ENCODE measurements at places on chromosomes 16 and 17. TPM values are rescaled to one million over a fixed set of nuclear protein-coding genes. Genes with fewer than 3 reads are reported as not detected.

- DNase-seq = no peak
These were observed 71.8 kb upstream of the METRNL start for GRCh38 chr17:83007504-83008185.

AXIN1 gene
- 15.1 TPM for polyA plus RNA-seq

DNA sequence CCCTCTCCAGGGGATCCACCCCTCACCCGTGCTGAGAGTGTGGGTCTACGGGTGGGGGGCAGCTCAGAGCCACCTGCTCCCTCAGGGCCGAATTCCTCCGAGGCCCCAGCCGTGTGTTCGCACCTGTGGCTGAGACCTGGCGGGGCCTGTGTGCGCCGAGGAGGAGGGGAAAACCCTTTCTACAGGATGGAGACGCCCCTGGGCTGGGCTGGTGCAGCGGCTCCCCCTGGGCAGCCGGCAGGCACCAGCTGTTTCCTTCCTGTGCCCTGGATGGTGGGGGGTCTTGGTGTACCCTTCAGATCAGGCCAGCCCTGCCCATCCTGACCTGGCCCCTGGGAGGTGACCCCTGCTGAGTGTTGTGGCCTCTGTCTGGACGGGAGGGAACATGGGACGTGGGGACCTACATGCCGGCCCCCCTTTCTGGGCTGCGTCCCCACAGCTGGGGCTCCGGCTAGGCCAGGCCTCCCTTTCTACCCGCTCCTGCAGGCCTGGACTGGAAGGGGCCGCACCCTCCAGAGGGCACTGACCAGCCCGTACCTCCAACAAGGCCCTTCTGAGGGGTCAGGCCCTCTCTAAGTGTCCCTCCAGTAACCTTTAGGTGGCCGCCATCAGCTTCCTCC, 28.3 kb upstream of the PABPN1L start:
- DNase-seq = no peak

PRSS36 gene
- polyA plus RNA-seq = 0.72 TPM

DNA sequence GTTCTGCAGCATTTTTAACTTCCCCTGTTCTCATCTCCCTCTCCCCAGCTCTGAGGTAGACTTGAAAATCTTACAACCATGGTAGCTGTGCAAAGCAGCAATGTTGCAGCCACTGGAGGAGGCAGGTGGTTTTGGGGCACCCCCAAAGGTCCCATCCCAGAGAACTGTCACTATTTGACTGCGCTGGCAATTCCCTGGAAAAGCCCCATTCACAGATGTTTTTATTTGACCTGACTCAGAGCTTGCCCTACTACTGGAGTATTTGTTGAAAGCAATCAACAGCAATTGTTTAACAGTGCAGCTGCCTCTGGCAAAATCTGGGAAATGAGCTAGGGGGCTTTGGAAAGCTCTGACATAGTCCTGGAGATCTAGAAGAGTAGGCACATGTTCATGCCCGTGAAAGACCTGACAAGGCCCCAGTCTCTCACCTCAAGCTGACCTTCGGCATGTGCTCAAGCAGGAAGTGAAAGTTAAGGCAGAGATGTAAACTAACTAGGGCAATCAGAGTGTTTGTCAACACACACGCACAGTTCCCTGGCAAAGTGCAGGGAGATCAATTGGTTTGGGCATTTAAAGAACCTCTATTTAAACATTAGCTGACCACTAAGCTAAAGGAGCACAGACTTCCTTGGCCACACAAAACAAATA, 19.7 kb upstream of the PIK3R5 start:
- no peak for DNase-seq

DNA sequence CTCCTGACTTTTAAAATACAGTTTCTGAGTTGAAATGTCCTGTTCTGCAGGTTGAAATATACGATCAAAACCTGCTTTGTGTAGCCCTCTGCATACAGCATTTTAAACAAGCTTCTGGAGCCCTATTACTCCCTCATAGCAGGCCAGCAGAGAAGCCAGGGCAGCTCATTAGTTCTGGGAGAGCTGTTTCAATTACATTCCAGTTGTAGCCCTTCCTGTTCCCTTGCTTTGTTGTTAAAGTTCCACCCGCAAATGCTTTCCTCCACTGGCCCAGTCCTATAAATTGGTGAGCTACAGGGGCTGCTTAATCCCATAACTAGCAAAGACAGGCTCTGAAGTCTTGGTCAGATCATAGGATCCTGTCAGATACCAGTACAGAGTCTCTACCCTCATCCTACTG, 162.5 kb downstream of the SLC39A11 start:
- no peak for DNase-seq

- no peak for DNase-seq
These were observed 149.2 kb downstream of the MAF start for GRCh38 chr16:79451196-79451816.

DNA sequence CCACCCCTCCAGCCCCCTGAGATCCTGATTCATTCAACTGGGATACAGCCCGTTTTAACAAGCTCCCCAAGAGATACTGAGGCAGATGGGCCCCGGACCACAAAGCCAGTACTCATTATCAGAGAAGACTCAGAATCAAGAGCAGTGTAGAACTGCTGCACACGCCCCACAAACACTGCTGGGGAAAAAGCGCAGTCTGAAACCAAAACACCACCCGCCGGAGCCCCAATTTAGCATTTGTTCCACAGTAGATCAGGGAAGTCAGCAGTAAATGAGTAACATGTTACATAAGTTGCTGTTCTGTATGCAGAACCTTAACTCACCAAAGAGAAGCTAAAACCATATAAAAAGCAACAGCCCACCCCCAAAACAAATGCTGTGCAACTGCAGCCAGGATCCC, 123.6 kb downstream of the CDYL2 start:
- DNase-seq = no peak

DNA sequence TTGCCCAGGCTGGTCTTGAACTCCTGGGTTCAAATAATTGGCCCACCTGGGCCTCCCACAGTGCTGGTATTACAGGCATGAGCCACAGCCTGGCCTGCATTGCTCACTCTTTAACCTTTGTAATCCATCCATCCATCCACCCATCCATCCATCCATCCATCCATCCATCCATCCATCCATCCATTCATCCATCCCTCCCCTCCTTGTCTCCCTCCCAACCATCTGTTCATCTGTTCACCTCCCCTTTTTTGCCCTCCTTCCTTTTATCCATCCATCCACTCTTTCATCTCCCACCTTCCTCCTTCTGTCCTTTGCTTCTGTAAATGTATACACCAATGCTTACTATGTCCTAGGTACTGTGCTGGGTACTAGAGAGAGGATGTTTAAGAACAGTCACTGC, 65.5 kb downstream of the CDK5R1 start:
- no peak for DNase-seq

DNA sequence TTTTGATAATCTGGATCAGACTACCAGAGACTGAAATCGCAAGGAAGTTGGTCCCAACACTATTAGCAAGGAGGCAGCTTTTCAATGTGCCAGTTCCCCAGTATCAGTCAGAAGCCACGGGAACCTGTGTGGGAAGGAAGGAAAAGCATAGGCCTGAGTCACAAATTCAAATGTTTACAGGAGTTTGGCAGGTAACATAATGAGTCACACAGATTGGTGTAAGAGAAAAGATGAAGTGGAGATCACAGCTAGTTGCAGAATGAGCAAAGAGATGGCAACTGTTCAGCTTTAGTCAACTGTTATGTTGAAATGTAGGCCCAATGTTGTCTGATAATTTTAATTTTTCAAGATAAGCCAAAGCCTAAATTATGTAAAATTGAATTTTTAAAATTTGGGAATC, 28.1 kb upstream of the ITGA2B start:
- peak; percentile 97 for DNase-seq

- no peak for DNase-seq
These were observed 46.7 kb upstream of the ZC3H18 start for GRCh38 chr16:88523309-88524161.

GRCh38 chr17:58753026-58753425, 2.6 kb upstream of the PPM1E start:
- DNase-seq = no peak

DNA sequence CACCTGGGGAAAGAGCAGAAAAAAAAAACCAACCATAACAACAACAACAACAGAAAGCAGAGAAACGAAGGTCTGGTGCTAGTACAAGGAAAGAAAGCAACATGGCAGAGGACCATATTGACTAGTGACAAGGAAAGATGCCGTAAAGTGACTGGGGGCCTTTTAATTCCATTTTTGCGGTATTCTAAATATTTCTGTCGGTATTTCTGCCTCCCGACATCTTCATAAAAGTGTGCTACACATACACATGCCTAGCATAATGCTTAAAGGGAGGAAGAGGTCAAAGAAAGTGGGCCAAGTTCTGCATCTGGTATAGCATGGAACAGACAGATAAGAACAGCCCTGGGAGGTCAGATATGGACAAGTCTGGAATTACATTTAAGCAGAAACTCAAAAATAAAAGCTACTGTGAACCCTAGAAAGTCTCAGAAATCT, 19.5 kb upstream of the RNF43 start:
- no peak for DNase-seq

- DNase-seq = no peak
These were observed 180.6 kb downstream of the PCTP start for GRCh38 chr17:55931446-55931845.

DNA sequence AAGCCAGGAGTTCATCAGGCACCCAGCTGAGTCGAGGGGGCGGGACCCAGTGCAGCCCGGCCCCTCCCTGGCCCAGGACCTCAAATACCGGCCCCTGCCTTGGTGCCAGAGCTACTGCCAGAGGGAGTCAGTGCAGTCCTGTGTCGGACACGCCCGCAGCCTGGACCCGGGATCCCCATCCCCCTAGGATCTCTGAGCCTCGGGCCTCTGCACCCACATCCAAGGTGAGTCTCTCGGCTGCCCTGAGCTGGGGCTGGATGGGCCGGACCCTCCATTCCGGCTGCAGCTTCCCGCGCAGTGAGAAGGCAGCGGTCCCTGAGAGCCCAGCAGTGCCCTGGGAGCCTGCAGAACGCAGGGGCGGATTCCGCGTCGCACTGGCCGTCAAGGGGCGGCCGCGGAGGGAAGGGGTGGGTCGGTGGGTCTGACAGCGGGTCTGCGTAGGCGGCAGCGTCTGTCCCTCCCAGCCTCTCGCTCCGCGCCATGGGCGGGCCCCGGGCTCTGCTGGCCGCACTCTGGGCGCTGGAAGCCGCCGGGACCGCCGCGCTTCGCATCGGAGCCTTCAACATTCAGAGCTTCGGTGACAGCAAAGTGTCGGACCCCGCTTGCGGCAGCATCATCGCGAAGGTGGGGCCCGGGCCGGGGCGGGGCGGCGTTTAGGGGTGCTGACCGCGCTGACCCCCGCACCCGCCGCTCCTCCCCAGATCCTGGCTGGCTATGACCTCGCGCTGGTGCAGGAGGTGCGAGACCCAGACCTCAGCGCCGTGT, at the start of gene DNASE1L2:
DNASE1L2 (plus strand) TSS at position 108 of the 765 bp plus-strand sequence; CDS start at position 481, 373 bp downstream.
- no peak for DNase-seq

GRCh38 chr17:49223517-49224197, 6.9 kb downstream of the PHOSPHO1 start:
- peak; percentile 10 for DNase-seq

DNA sequence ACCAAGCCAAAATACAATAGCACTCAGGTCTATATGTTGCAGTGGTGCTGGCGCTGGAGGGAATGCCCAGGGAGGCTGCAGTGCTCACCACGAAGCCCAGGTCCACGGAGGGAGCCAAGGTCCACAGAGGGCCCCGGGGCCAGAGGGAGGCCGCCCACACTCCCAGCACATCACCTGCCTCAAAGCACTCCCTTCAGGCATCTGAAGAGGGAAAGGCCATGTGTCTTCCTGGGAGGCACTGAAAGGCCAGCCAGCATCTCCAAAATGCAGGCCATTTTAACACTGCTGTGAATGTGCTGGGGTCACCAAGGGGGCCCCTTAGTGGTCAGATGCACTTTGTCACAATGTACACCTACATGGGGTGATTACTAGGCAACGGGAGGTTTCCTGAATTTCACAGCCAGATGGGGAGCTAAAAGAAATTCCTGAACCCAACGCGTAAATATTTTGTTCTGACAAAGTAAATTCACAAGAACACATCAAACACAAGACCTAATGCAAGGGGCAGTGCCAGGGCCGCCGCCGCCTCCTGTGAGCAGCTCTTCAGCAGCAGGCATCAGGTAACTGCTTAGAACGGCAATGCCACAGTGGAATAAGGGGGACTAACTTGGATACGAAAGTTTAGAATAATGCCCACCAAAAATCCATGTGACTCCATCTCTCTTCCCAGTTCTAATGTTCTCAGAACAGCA, 42.8 kb downstream of the USP22 start:
- DNase-seq = no peak

DNA sequence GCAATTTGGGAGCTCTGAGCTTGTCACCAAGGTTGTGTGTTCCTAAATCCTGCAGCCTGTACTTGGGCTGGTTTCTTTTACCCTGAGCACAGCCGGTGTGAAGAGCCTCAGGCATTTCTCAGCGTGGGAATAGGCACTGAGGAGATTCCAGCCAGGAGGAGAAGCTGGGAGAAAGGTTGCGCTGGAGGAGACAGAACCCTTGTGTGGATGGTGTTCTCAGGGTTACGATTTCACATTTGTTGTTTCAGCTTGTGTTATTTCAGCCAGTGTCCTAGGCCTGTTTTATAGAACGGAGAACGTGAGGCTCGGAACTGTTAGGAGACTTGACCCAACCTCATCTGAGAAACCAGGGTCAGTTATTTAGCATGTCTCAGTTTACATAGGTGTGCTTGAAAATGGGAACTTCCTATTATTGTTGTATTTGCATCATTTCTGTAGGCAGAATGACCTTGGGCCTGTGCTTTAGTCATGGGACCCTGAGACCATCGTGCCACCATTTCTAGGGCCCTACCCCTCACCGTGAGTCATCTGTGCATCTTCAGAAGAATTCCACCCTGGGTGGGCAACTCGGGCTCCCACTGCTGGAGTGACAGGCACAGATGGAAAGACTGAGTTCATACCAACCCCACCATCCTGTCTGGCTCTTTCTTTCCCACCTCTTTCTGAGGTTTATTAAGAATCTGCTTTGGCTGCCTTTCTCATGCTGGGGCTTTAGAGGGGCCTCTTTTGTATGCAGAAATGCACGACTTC, 134.9 kb downstream of the MSI2 start:
- no peak for DNase-seq

- DNase-seq = no peak
These were observed 677 bp downstream of the DEF8 start for GRCh38 chr16:89949121-89949742.

GRCh38 chr16:24119807-24120206, 136.3 kb upstream of the CACNG3 start:
- DNase-seq = no peak

MEOX1 gene
- polyA plus RNA-seq = 0.52 TPM

DNA sequence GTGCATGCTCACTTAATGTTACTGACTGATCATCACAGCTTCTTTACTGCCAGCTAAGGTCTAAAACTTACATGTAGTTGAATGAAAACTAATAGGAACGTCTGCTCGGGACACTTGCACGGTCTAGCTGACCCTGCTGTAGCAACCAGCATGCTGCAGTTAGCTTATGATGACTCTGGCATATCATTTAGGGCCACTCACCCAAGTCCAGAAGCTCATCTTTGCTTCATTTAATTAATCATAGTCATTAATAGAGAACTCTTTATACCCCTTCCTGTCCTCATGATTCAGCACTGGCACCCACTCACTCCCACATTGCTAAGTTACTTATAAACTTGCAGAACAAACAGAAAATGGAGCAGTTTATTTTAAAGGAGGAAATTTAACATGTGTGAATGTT, 136.3 kb downstream of the NLK start:
- DNase-seq = no peak

GRCh38 chr16:9964426-9964825, 217.8 kb downstream of the GRIN2A start:
- no peak for DNase-seq

- peak; percentile 59 for DNase-seq
These were observed 2.8 kb upstream of the FUS start for GRCh38 chr16:31177136-31177535.

KRT31 gene
- polyA plus RNA-seq = 0.05 TPM

ITGA2B gene
- 0.26 TPM for polyA plus RNA-seq

KRTAP4-4 gene
- not detected for polyA plus RNA-seq

RRAD gene
- 2.1 TPM for polyA plus RNA-seq

All from IMR-90 (cell line).